ENCODE measurements at places on chromosomes 16 and 17. TPM values are rescaled to one million over a fixed set of nuclear protein-coding genes. Genes with fewer than 3 reads are reported as not detected.

GRCh38 chr16:87881324-87882200 lies 12.3 kb upstream of the SLC7A5 start:
- no peak for DNase-seq

The DYNLRB2 gene
- not detected for total RNA-seq

The CLEC19A gene
- total RNA-seq, result not detected

- DNase-seq, result no peak
These were observed 19.6 kb upstream of the GOT2 start for GRCh38 chr16:58753711-58754134.

The ZNF385C gene
- total RNA-seq, result 0.21 TPM

DNA sequence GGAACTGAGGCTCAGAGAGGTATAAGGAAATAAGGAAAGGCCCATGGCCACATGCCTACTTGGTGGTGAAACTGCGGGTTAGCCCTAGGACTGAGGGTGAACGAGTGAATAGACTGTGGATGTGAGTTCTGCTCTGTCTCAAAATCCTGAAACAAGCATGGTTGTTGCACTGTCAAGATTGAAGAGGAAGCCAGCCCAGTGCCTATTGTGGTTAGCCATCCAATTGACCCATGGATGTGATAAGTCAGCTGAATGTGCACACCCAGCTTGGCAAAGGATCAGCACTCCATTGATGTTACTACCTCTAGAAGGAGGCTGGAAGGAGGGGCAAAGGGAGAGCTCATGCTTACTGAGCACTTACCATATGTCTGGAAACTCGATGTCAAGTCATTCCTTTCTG lies 4.5 kb downstream of the TMEM114 start:
- no peak for DNase-seq

DNA sequence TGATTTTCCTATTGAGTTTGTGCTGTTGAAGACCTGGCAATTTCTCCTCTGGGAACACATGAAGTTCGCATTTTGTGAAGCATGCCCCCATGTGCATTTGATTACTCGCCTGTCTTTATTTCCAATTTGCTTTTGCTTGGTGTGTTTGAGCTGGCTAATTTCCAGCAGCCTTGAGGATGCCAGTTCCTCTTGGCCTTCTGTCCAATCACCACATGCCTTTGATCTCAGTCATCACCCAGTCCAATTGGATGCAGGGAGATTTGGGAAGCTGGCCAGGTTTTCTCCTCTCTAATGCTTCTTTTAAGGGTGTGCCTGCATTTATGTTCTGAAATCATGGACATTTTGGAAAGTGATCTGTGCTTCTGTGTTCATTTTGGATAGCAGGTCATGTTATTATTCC lies 3.8 kb upstream of the TMEM100 start:
- no peak for DNase-seq

The KCTD2 gene
- 34.9 TPM for total RNA-seq

The KRT25 gene
- not detected for total RNA-seq

- DNase-seq, result no peak
These were observed 45.8 kb downstream of the ESRP2 start for GRCh38 chr16:68190081-68190480.

DNA sequence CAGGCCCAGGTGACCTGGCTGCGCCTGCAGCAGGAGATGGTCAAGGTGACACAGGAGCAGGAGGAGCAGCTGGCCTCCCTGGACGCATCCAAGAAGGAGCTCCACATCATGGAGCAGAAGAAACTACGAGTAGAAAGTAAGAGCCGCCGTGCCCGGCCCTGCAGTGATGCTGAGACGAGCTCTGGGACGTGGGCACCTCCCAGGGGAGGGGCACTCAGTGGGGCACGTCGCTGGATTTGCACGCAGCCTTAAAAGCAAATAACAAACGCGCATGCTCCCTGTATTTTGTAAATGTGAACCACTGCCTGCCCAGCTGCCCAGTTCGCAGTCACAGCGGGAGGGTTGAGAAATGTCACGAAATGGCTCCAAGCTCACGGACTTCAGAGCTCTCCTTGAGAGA lies 15.3 kb upstream of the GAA start:
- no peak for DNase-seq

GRCh38 chr16:31700200-31700529 lies 172.5 kb downstream of the AHSP start:
- DNase-seq, result no peak

The CACNB1 gene
- 14.9 TPM for total RNA-seq

The KRT32 gene
- total RNA-seq, result 0.72 TPM

All from Panc1 (cell line).